ENCODE measurements at places on chromosomes 6 and 20. TPM values are rescaled to one million over a fixed set of nuclear protein-coding genes. Genes with fewer than 3 reads are reported as not detected.

Gene MYMX
- not detected for total RNA-seq

Gene RGS17
- not detected for total RNA-seq

Gene NDRG3
- total RNA-seq: 37.1 TPM

Gene THBD
- total RNA-seq: 12.0 TPM

Gene NKAIN2
- total RNA-seq: 3.2 TPM

Gene SASH1
- 78.9 TPM for total RNA-seq

Gene NOX3
- not detected for total RNA-seq

Gene EPPIN
- not detected for total RNA-seq

Gene SIRPD
- not detected for total RNA-seq

Gene HEY2
- total RNA-seq: 1.9 TPM

All from gastroesophageal sphincter (tissue), 4 donors.